ENCODE measurements at places on chromosomes 16 and 17. TPM values are rescaled to one million over a fixed set of nuclear protein-coding genes. Genes with fewer than 3 reads are reported as not detected.

Gene MFAP4
- 137 TPM for total RNA-seq

Gene BRICD5
- 1.3 TPM for total RNA-seq

Gene FAM171A2
- total RNA-seq: 5.0 TPM

Gene RHOT1
- 44.7 TPM for total RNA-seq

Gene ARRB2
- 3.3 TPM for total RNA-seq

Gene OTOP2
- total RNA-seq: not detected

Gene ABCA3
- total RNA-seq: 1.5 TPM

Gene ETV4
- total RNA-seq: 0.51 TPM

Gene SALL1
- 0.17 TPM for total RNA-seq

Gene DHX58
- 18.3 TPM for total RNA-seq

Gene LIMD2
- 3.3 TPM for total RNA-seq

Gene RNF166
- total RNA-seq: 13.6 TPM

Gene PDE6G
- total RNA-seq: not detected

Gene ZNF213
- total RNA-seq: 5.9 TPM

Gene TMEM107
- total RNA-seq: 15.4 TPM

Gene PDILT
- total RNA-seq: not detected

Gene OTOA
- not detected for total RNA-seq

Gene MILR1
- total RNA-seq: 4.4 TPM

Gene C1QL1
- 1.3 TPM for total RNA-seq

Gene NLGN2
- total RNA-seq: 12.1 TPM

Gene SKAP1
- not detected for total RNA-seq

Gene BCL6B
- 0.50 TPM for total RNA-seq

Gene EMP2
- 22.5 TPM for total RNA-seq

Gene CDT1
- total RNA-seq: 3.6 TPM

Gene CD300LB
- not detected for total RNA-seq

Gene CA7
- not detected for total RNA-seq

Gene MMP2
- total RNA-seq: 1,311 TPM

Gene ANKRD13B
- total RNA-seq: 6.3 TPM

Gene CDRT15L2
- not detected for total RNA-seq

Gene KREMEN2
- not detected for total RNA-seq

Gene PROCA1
- total RNA-seq: 2.6 TPM

Gene ABCC11
- 0.17 TPM for total RNA-seq

Gene NPTX1
- 31.2 TPM for total RNA-seq

Gene MYH8
- total RNA-seq: not detected

Gene SLC13A2
- not detected for total RNA-seq

Gene GLP2R
- not detected for total RNA-seq

Gene RAB26
- total RNA-seq: 0.51 TPM

Gene CCL8
- total RNA-seq: 0.26 TPM

Gene CD300A
- not detected for total RNA-seq

Gene PLA2G10
- not detected for total RNA-seq

Gene BANP
- total RNA-seq: 28.0 TPM

Gene NR1D1
- 1.8 TPM for total RNA-seq
